Heart left ventricle (tissue), 16 donors: ENCODE measurements at places on chromosomes 12 and 14. TPM values are rescaled to one million over a fixed set of nuclear protein-coding genes. Genes with fewer than 3 reads are reported as not detected.

The ADAM21 gene
- total RNA-seq: 0.19 TPM

GRCh38 chr12:176321-177181, 37.4 kb downstream of the SLC6A12 start:
- no peaks in the 10 kb centered on the region for H3K27me3 ChIP-seq
- peak; percentile 66 for DNase-seq
- no peaks in the 10 kb centered on the region for H3K36me3 ChIP-seq
- peaks cover 98% of the 10 kb centered on the region for H3K4me1 ChIP-seq

The BLOC1S1 gene
- total RNA-seq: 134 TPM

- no peak overlapping the region for H3K4me3 ChIP-seq
- no peaks in the 10 kb centered on the region for H3K36me3 ChIP-seq
- H3K27me3 ChIP-seq: no peaks in the 10 kb centered on the region
- DNase-seq: no peak
Observed at GRCh38 chr12:132239796-132240668, 89.4 kb downstream of the GALNT9 start.

GRCh38 chr14:27242874-27243273, 645.0 kb upstream of the NOVA1 start:
- H3K36me3 ChIP-seq: no peaks in the 10 kb centered on the region
- no peak overlapping the region for H3K27ac ChIP-seq
- H3K4me3 ChIP-seq: no peak overlapping the region
- no peaks in the 10 kb centered on the region for H3K4me1 ChIP-seq
- DNase-seq: no peak

The GNB3 gene
- 2.5 TPM for total RNA-seq

DNA sequence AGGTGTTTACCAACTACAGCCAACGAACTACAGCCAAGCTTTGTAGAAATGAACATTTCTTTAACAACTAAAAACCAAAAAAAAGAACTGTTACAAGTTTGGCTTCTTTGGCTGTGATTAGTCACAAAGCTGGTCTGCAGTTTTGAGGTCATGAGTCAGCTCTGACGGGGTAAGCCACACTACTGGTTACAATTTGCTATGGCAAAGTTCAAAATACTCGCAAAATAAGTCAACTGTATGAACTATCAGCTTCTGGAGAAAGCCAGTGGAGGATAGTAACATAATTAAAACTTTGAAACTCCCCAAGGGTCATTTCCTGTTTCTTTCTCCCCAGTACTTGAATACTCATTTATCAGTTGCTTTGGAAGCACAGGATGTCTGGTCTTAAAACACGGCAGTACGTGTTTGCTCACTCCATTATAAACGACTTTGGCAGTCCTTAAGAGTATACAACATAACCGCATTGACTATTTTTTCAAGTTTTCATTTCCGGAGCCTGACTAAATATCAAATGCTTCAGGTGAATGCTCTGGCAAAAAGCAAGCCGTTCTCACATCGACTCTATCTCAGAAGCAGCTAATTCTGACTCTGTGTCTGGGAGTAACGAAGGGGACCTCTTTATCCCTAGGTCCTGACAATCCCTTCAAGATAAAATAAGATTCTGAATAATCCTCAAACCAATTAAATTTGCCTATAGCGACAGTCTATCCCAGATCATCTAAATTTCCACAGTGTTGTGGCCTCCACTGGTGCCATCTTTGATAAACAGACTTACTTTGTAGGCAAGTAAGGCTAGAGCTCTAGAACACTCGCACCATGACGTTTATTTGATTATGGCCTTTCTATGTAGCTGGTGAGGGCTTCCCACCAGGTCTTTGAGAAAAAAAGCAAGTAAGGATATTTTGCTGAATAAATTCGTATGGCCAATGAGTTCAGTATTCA, 10.6 kb downstream of the PHLDA1 start:
- no peak overlapping the region for H3K4me3 ChIP-seq
- H3K27ac ChIP-seq: no peak overlapping the region
- peaks cover 10% of the 10 kb centered on the region for H3K4me1 ChIP-seq
- no peaks in the 10 kb centered on the region for H3K27me3 ChIP-seq

DNA sequence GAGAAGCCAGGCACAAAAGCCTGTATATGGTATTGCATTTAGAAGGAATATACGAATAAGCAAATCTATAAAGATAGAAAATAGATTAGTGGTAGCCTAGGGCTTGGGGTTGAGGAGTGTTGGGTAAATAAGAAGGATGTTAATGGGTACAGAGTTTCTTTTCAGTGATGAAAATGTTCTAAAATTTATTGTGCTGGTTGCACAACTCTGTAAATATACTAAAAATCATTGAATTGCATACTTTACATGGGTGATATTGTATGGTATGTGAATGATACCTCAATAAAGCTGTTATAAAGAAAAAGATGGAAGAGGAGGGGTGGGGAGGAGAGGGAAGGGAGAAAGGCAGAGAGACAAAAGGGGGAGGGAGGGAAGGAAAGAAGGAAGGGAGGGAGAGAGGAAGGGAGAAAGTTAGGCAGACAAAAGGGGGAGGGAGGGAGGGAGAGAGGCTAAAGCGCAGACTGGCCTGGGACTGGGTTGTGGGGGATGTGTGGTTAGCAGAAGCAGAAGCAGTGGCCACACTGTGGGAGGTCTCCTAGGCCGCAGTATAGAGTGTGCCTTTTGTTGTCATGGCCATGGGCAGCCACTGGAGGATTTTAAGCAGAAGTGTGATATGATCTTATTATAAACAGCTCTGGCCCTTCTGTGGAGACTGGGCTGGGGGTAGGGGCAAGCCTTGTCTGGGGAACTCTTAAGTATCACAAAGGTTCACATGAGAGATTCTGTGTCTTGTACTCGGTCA, 73.6 kb upstream of the ELK3 start:
- H3K27ac ChIP-seq: no peak overlapping the region
- no peaks in the 10 kb centered on the region for H3K27me3 ChIP-seq
- H3K4me1 ChIP-seq: no peaks in the 10 kb centered on the region
- H3K4me3 ChIP-seq: no peak overlapping the region
- no peaks in the 10 kb centered on the region for H3K36me3 ChIP-seq

- no peaks in the 10 kb centered on the region for H3K27me3 ChIP-seq
- DNase-seq: peak; percentile 57
- peak overlapping the region; percentile 100 for H3K27ac ChIP-seq
- H3K4me1 ChIP-seq: peaks cover 31% of the 10 kb centered on the region
Observed at GRCh38 chr14:90381999-90382451, 14.8 kb upstream of the CALM1 start.
